GF-D8 (cell line): ENCODE measurements at places on chromosomes 5 and 9.
A peak's percentile ranks its signal among the peaks of the same experiment; 100 is the strongest.

- DNase-seq = no peak
Observed at GRCh38 chr5:106833517-106833916, 837.2 kb downstream of the EFNA5 start.

GRCh38 chr9:136018257-136019031, 57.3 kb upstream of the UBAC1 start:
- DNase-seq = no peak

GRCh38 chr5:157582731-157583620, 7.4 kb upstream of the ADAM19 start:
- DNase-seq = no peak

DNA sequence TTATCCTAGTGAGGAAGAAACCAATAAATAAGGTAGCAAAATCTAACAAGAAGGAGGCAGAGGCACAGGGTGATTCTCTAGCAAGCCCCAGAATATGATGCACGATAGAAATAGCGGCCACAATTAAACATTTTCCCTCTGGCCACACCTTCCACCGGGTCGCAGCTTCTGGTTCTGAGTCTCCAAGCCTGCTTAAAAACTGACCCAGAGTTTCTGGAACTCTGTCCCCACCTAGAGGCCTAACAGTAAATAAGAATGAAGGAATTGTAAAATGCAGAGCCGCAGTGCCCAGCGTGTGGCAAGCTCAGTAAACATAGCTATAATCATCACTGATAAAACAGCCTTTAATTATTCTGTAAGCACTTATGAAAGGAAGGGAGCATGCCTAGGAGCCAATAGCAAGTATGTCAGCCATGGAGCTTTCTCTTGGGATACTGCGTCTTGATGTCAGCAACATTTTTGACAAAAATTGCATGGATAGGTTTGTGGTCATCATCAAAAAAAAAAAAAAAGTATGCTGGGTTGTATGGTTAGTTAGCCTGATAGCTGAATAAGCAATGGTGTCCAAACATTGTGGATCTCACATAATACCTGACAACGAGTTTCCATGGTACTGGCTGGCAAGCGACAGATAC, 465.5 kb downstream of the DNAH5 start:
- no peak for DNase-seq

GRCh38 chr9:84271531-84271900, 69.0 kb downstream of the SLC28A3 start:
- no peak for DNase-seq

GRCh38 chr5:9512457-9512856, 33.4 kb downstream of the SEMA5A start:
- no peak for DNase-seq

DNA sequence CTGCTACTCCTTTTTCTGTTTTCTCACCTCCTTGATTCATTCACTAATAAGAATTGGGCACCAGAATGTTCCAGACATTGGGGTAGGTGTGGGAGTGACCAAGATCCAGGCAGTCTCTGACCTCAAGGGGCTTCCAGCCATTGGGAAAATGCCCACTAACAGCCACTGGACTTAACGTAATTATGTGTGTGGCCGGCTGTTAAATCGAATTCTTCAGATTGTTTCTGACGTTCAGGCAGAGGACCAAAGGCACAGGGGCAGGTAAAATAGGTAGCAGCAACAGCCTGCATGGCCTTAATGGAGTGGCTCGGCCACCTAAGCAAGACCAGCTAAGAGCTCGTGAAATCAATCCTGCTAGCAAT, 48.4 kb upstream of the CKMT2 start:
- no peak for DNase-seq

DNA sequence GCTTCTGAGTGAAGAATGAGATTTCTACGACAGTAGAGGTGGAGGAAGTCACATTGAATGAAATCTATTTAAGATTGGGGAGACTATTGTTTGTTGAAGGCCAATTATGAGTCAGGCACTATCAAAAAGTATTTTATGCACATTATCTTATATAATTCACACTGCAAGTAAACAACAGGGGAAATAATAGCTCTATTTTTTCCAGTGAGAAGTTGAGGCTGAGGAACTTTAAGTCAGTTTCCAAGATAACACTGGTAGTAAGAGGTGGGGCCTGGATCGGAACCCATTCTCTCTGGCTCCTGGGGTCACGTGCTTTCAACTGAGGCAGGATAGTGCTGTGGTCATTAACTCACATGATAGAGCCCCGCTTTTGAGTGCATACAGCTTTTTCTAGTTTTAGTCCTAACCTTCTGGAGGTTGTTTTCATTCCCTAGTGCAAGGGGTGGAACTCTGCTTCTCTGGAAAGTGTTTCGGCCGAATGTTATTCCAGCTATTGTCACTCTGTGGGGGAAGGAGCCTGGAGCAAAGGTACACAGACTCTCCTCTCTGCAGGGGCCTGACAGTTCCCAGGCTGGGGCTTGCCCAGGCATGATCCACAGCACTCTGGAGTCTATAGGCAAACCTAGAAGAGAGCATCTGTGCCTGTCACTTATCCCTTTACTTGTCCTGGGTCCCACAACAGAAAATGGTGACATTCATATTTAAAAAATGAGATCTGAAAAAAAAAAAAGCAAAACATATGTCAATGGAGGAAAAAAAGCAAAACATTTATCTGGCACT, 352.4 kb upstream of the ACTBL2 start:
- no peak for DNase-seq

DNA sequence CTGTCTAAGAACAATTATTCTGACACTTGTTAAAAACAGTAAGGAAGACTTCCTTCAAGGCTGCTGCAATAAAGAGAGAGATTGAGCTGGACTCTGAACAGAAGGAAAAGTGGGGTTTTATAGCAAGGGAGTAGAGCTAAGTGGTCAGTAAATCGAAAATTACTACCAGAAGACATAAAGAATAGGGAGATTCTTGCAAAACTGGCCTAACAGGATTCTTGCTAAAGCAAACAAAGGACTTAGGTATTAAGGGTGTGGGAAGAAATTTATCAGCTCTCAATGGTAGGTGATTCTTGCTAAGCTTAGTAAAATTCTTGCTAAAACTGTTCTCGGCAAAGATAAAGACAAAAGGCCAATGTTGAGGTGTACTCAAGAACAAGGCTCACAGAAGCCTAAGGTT, 300.5 kb downstream of the SLCO4C1 start:
- DNase-seq = no peak

DNA sequence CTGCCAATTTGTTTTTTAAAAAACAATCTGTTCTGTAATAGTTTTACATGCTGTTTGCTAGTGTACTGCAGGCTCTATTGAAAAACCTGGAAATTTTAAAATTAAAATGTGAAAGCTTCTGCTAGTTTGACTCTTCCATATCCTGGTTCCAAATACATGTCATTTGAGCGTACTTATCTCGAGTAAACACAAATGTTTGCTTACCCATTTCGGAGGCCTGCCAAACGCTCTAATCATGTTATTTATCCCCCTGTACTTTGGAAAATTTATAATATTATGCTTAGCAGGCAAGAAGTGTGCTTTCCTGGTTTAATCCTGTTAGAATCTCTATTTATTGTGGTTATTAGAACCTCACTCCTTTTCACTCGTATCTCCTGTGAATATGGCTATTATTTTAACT, 476.8 kb upstream of the CYLC2 start:
- no peak for DNase-seq

GRCh38 chr9:129111528-129112151, 425 bp downstream of the PTPA start:
- DNase-seq = no peak

DNA sequence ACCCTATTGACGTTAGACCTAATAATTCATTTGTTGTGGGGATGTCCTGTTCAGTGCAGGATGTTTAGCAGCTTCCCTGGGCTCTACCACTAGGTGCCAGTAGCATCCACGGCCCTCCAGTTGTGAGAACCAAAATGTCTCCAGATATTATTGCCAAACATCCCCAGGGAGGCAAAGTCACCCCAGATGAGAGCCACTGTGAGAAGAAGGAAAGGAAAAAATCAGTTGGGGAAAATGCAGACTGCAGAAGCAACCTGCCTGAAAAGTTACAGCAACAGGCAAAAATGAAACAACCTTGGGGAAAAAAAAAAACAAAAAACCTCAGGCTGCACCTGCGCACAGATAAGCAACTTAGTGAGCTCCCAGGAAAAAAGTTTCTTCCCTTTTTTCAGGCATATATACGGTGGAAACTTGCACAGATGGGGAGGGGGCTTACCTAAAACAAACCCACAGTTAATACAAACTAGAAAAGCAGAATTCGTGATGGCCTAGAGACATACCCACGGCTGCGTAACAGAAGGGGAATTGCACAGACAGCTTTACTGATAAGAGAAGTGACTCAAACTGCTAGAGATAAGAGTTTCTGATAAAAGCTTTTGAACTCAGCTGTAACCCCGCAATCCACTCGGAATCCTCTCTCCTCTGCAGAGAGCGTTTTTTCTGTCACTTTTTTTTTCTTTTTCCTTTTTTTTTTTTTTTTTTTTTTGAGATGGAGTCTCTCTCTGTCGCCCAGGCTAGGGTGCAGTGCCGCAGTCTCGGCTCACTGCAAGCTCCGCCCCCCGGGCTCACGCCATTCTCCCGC, 29.8 kb upstream of the FBP1 start:
- DNase-seq = peak; percentile 77

- no peak for DNase-seq
Observed at GRCh38 chr5:143164557-143164956, 238.9 kb downstream of the NR3C1 start.

DNA sequence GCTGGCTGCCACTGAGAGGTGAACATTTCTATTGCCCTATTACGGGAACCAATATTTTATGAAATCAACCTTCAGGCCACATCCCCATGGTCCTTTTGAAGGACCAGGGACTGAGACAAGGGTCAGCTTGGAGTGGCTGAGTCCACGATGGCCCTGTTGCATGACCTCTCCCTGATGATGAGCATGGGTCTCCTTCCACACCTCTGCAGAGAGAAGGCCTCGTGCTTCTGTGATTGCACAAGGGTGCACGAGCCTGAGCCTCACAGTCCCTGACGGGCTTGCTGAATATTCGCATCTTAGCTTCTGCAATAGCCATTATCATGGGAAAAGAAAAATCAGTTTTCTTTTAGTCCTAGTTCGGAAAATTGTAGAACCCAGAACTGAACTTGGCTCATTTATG, 255.0 kb upstream of the IRX2 start:
- DNase-seq = no peak

- DNase-seq = no peak
Observed at GRCh38 chr5:178438796-178439195, 151.4 kb downstream of the COL23A1 start.

DNA sequence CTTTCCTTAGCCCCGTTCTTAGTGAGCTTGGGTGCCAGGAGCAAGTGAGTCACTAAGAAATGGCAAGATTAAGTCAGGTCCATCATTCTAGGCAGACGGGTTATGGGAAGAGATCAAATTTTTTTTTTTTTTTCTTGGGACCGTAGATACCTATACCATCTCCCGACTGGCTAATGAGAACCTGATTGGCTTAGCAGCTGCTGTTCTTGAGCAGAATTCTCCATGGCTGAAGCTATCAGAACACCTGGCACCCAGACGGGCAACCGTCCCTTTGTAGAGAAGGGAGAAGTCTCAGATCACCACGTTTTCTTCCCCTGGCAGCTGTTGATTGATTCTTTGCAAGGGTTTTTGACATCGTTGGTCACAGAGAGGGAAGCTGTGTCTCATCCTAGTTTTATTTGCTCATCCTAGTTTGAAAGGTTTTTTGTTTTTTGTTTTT, 78.6 kb downstream of the AOPEP start:
- no peak for DNase-seq
